ENCODE measurements at places on chromosomes 7 and 10.
A peak's percentile ranks its signal among the peaks of the same experiment; 100 is the strongest.

DNA sequence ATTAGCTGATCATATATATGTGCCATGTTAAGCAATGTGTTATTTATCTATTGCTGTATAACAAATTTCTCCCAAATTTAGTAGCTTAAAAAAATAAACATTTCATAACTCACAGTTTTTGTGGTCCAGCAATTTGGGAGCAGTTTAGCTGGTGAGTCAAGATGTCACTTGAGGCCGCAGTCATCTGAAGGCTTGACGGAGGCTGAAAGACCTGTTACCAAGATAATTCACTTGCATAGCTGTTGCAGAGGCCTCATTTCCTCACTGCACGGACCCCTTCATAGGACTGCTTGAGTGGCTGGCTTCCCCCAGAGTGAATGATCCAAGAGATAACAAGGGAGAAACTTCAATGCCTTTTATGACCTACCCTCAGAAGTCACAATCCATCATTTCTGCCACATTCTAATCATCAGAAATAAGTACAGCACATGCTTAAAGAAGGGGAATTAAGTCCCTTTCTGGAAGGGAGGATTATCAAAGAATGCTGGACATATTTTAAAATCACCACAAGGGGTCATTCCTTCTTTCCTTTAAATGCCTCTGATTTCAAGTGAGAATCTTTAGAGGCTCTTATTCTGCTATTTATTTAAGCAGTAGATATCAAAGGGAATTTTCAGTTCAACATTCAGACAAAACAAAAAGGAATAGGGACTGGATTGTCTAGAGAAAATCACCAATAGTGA is 10.5 kb upstream of the SRPK2 start:
- no peak for DNase-seq

GRCh38 chr7:71636329-71636728 is 504.4 kb downstream of the GALNT17 start:
- DNase-seq = peak; percentile 22

- no peak for DNase-seq
These were observed 33.8 kb downstream of the SLC26A4 start for GRCh38 chr7:107694386-107694785.

DNA sequence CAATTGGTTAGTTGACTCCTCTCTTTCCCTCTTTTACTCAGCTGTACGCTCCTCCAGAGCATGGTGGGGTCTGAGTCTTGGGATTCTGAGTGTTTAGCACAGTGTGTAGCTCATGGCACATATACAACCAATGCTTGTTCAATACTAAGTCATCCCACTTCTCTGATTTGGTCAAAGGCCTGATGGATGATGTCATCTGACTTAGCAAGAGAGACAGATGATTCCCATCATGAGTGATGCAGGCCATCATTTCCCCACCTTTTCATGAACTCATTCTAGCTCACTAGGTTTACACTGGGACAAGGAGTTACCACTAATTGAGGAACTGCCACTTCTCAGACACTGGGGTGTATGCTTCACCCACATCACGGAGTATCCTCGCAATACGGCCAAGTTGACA is 3.8 kb downstream of the ICA1 start:
- no peak for DNase-seq

- no peak for DNase-seq
These were observed 12.2 kb upstream of the PPIF start for GRCh38 chr10:79335094-79335469.

GRCh38 chr10:69549959-69550358 is 23.3 kb downstream of the NEUROG3 start:
- DNase-seq = no peak

- DNase-seq = no peak
These were observed 7.1 kb downstream of the ERV3-1 start for GRCh38 chr7:64999165-65000004.

DNA sequence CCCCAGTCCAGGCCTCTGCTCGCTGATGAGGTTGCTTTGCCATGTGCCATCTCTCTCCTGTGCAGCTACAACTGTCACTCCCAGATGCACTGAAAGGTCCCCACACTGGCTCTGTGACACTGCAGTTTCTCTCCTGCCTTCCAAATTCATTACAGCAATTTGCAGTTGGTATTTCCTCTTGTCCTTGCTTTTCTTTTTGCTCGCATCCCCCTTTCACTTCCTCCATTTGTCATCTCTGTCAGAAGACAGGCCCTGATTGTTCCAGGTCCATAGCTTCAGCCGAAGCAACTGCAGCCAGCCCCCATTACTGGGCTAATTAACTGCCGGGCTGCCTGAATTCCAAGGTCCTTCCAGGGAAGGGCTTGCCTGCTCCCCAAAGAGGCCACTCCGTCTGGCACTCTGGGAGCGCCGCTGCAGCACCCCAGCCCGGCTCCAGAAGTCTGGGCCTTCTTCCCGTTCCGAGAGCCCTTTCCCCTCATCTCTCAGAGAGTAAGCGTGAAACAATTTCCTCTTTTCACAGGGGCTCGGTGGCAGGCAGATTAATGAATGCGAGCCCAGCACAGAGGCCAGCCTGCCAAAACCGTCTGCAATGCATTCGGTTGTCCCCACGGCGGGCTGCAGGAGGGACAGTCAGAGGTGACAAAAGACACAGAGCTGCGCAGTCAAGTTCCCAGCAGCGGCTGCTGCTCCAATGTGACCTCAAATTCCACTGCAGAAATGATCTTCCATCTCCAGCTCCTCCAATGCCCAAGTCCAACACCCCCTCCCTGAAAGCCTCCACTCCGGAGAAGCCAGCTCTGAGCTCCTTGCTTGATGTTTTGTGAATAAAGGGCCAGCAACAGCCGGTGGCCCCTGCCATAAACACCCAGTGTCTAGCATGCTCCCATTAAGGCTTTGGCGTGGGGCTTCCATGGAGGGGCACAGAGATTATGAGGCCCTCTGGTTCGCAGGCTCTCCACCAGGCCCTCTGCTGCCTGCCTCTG is 279.4 kb upstream of the HABP2 start:
- no peak for DNase-seq

- no peak for DNase-seq
These were observed 113.1 kb upstream of the PCBD1 start for GRCh38 chr10:71001470-71001869.

- DNase-seq = no peak
These were observed 128.8 kb downstream of the LCOR start for GRCh38 chr10:96960872-96961271.

- DNase-seq = no peak
These were observed 41.4 kb downstream of the AKR1C3 start for GRCh38 chr10:5135581-5135980.

GRCh38 chr10:120810298-120810697 is 40.9 kb upstream of the WDR11 start:
- no peak for DNase-seq

DNA sequence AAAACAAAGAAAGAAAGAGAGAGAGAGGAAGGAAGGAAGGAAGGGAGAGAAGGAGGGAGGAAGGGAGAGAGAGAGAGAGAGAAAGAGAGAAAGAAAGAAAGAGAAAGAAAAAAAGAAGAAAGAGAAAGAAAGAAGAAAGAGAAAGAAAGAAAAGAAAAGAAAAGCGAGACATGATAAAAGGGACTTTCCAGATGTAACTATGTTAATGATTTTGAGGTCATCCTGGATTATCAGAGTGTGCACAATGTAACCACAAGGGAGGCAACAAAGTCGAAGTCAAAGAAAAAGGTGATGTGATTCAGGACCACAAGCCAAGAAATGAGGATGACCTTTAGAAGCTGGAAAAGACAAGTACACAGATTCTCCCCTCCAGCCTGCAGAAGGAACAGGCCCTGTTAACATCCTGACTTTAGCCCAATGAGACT is 48.9 kb upstream of the PAX2 start:
- no peak for DNase-seq

GRCh38 chr10:64863836-64864235 is 1342.6 kb downstream of the REEP3 start:
- no peak for DNase-seq

DNA sequence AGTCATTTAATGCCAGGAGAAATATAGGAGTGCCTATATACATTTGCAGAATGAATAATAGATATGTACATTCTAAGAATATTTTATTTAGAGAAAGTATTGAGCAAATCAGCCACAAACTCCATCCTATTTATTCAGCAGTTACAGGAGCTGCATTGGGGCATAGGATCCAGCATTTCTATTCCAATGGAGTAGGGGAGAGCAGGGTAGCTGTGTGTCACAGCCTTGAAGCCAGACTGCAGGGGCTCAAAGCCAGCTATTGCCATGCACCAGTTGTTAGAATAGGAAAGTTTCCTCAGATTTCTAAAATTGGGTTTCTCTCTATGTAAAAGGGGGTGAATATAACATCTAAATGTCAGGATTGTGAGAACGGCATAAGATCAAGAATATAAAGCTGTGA is 116.8 kb upstream of the MYO3A start:
- DNase-seq = no peak

DNA sequence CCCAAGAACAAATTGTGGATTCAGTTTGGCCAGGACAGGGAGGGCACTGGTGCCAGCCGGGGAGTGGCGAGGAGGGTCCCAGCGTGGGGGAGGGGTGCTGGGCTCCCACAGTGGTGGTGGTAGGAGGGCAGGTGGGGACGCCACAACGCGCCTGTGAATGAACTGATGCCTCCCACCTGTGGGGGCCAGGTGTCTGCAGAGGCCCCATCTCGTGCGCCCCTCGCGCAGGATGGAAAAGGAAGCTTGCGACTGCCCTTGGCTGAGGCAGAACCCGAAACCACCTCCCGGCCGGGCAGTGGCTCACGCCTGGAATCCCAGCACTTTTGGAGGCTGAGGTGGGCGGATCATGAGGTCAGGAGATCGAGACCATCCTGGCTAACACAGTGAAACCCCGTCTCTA is 72.0 kb downstream of the MICALL2 start:
- DNase-seq = no peak

DNA sequence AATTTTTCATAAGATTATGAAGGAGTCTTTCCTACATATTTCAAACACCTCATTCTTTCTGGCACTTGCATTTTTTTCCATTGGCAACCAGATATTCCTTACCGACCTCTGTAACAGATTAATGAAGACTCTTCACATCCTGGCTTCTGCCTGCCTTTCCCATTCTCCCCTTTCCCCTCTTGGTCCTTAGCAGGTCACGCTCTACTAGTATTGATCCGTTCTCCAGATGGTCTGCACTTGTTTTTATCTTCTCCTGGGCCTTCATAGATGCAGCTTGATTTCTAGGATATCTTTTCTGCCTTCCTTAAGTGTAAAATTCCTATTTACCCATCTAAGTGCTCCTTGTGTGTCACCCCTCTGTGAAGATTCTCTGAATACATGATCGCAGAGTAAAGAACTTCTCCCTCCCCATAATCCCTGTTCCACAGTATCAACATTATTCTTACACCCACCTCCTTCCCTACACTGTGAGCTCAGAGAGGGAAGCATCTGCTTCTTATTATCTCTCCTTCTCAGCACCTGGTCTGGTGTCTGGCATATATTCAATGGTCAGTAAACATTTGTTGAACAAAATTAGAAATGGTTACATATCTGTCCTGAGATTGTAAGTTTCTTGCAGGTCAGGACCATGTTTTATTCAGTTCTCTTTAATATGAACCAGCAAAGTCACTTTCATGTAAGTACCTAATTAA is 654.2 kb downstream of the REEP3 start:
- DNase-seq = no peak

- DNase-seq = no peak
These were observed 3.7 kb upstream of the ZNF800 start for GRCh38 chr7:127396184-127396583.

GRCh38 chr7:36653008-36653662 is 71.2 kb downstream of the AOAH start:
- DNase-seq = no peak

DNA sequence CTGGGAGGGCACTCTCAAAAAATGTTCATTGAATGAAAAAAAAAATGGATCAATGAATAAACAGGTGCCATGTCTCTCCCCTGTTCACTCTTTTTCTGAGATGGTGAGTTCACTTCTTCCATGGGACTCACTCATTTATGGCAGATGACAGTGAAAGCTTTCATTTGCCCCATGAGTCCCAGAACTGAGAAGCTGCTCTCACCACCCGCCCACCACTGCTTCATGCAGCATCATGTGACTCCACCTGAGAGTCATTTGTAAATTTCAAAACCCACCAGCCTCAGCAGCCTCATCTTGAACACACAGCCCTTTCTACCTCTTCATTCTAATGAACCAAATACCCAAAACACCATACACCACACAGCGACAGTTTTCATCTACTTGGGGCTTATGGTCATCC is 64.9 kb downstream of the SCRN1 start:
- no peak for DNase-seq

- no peak for DNase-seq
These were observed 75.9 kb upstream of the SCIN start for GRCh38 chr7:12494687-12495024.

DNA sequence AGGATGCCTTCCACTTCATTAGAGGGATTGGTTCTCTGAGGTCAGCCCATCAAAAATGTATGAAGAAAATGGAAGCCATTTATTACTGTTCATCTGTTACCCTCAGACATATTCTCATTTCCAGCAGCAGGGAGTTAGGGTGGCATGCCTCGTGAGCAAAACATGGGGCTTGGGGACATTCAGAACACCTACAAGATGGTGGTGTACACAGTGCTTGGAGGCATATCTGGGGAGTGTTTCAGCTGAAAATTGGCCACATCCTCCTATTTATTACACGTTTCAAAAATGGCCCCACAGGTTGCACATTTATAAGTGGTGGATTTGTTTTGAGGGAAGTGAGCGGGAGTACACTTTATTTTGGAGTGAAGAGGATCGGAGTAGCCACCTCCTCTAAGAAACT is 93.4 kb downstream of the SPAG6 start:
- no peak for DNase-seq

GRCh38 chr7:32150589-32150988 is 80.4 kb upstream of the PDE1C start:
- no peak for DNase-seq

GRCh38 chr7:55296070-55296469 is 69.1 kb upstream of the LANCL2 start:
- no peak for DNase-seq

GRCh38 chr10:95785317-95785716 is 29.4 kb downstream of the ENTPD1 start:
- DNase-seq = no peak

DNA sequence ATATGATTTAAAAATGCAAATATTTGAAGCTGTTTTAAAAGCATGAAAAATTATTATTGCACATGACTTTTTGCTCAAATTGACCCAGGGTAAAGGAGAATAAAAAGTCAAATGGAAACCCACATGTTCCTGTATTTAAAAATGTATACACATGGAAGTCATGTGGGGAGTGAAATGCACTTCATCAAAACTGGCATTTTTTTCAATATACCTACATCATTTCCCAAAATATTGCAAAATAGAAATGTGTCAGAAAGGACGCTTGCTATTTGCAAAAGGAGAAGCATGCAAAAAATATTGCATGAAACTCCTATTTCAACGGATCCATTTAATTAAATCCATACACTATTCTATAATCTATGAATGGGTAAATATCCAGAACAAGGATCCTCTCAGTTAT is 117.0 kb downstream of the POU6F2 start:
- no peak for DNase-seq

DNA sequence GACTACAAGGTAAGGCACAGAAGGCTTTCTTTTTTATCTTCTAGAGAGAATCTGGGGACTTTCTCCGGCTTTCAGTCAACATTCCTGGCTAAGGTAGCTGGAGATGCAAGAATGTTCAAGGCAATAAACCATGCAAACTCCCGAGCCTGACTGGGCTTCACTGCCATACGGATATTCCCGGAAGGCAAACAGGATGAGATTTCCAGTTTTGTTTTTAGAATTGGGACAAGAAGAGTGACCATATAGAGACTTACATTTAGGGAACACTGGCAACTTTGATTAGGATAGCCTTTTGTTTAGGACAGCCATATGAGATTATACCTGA is 269 bp downstream of the CALD1 start:
- no peak for DNase-seq

Data from NCI-H460 (cell line).